ENCODE measurements at places on chromosomes 5 and 9. TPM values are rescaled to one million over a fixed set of nuclear protein-coding genes. Genes with fewer than 3 reads are reported as not detected.

DNA sequence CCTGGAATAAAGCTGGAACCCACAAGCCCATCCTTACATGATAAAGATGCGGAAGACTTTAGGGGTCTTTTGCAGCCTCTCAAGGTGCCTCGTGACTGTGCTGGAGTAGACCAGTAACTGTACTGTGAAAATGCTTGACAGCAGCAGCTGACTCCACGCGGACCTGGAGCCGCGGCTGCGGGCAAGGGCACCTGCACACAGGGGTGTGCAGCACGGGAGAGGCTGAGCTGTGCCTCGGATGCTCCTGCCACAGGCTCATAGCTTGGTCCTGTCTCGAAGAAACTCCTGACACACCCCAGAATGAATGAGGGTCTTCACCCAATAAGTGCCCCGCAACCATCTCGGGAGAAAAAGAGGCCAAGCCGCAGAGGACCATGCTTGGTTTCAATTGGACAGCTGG lies 40.3 kb upstream of the CEP72 start:
- no peak for DNase-seq

DNA sequence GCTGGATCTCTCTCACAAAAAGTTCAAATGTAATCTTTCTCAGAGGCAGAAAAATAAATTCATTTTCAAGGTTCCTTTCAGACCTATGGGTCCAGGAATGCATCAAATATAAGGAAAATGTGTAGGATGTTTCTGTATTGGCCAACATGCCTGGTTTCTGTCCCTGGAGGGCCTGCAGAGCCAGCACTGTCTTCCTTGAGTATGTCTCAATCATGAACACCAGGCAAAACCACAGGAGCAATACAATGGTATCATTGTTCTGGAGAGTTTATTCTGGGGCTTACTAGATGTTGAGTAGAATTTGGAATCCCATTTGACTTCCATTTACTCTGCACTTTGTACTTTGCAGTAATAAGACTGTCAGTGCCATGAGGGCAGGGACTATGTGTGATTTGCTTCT lies 23.5 kb downstream of the INSYN2B start:
- no peak for DNase-seq

GRCh38 chr9:122065923-122066629 lies 27.0 kb downstream of the TTLL11 start:
- no peak for DNase-seq

DNA sequence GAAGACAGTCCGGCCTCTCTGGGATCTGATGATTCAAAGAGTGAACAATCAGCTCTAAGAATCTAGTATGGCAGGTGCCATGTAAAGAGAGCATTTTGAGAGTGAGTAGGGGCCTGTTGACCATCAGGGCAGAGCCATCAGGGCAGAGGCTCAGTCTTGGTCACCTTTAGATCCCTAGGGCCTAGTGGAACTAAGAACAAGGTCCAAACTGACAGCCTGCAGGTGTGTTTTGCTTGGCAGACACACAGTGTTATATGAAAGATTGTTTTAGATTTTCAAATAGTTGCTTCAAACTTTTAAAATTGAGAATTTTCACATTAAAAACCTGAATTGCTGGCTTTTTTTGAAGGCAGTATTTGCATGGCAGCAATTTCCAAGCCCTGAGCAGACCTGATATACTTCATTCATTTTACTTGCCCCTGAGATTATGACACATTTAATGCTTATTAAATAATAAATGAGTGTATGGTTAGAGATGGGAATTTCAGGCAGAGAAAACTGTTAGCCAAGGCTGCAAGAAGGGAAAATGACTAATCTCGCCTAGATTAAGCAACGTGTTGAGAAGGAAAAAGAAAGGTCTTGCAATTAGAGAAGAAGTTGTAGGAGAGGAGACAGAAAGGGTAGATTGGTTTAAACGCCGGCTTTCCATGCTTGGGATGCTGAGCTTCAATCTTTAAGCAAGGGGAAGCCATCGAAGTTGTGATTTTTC lies 279.6 kb downstream of the ARRDC3 start:
- no peak for DNase-seq

- no peak for DNase-seq
Measured at GRCh38 chr5:113276493-113276892, 158.3 kb downstream of the TSSK1B start.

- no peak for DNase-seq
Measured at GRCh38 chr9:77133011-77133410, 44.3 kb upstream of the VPS13A start.

DNA sequence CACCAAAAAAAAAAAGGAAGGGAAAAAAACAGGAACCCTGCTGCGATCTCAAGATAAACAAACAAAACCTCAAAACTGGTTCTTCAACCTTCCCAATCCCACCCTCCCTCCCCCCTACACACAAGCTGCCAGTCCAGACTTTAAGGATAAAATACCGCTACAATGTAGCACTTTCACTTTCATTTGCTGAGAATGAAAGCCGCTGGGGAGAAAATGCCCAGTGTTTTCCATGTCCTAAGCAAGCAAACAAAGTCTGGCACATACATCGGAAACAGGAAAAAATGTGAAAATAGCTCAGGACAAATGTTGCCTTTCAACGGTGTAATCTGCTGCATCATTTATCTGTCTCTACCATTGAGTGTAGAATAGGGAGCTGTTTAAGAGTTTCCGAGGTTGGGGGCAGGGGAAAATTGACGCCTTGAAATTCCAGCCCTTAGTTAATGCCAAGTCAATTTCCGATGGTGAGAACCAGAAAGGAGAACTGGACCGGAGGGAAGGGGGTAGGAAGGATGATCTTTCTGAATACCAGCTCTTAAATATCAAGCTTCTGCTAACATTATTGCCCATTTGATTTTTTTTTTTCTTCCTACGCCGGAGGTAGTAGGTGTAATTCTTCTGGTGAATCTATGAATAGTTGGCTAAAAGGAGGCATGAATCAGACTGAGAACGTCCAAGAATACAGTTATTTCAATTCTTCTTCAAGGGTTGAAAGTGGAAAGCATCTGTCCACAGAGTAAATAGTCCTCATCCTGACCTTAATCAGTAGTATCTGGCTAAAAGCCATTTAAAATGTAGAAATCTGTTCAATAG lies 1.2 kb upstream of the ADAMTS6 start:
- DNase-seq: peak; percentile 30

- no peak for DNase-seq
Measured at GRCh38 chr9:113536483-113537228, 73.1 kb downstream of the RGS3 start.

GRCh38 chr5:34526682-34527305 lies 129.3 kb upstream of the RAI14 start:
- no peak for DNase-seq

DNA sequence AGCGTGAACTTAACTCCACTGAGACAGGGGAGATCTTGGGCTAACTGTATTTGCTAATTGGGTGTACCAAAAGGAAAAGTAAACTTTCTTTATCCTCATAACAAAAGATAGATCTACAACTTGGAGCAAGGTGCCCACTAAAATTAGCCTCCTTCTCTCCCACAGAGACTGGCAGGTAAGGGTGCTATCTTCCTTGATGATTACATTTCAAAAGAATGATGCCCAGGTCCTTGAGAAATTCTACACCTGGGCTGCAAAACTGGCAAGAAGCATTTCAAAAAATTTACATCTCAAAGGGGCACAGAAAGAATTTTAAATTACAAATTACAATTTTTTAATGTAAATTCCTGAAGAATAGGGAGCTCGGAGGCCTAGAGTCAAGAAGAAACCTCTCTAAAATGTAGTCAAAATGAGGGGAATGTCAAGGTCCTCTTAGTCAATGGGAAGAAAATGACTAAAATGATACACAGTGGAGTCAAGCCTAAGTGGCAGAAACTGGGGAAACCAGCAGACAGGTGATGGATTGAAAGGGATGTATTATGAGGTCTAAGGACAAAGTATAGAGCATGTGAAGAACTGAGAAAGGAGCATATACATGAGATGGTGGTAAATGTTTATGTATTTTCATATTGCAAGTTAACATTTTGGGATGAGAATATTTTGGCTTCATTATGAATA lies 348.3 kb upstream of the TUSC1 start:
- no peak for DNase-seq

DNA sequence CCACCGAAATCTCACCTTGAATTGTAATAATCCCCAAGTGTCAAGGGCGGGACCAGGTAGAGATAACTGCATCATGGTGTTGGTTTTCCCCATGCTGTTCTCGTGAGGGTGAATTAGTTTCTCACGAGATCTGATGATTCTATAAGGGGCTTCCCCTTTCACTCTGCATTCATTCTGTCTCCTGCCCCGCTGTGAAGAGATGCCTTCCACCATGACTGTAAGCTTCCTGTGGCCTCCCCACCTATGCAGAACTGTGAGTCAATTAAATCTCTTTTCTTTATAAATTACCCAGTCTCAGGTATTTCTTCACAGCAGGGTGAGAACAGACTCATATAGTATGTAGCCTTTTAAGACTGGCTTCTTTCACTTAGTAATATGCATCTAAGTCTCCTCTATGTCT lies 128.1 kb upstream of the NR5A1 start:
- DNase-seq: no peak

The PCA3 gene
- total RNA-seq: not detected

The CTNND2 gene
- total RNA-seq: 0.54 TPM

The LMX1B gene
- total RNA-seq: 5.5 TPM

The CDC20B gene
- total RNA-seq: not detected

Data from thyroid gland (tissue), 4 donors.